NCI-H1436 treated with DMSO at 0.1 percent for 48 hours (cell line): ENCODE measurements at places on chromosomes 2 and 18.

GRCh38 chr2:176268976-176269318 is 295 bp upstream of the MTX2 start:
- no peak for DNase-seq

DNA sequence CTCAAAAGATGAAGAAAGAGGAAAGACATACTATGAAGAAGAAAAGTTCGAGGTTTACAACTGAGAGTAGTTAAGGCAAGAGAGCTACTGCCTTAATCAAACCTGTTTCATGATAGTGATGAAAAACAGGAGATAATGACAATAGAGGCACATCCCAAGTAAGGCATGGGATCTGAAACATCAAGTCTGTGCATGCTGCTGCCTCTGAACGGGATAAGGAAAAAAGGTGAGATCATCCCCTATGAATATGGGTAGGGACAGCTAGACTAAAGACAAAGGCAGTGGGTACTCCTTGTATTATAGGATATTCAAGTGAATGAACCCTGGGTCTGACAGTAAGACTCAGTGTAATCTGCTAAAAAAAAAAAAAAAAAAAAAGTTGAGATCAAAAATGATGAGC is 3.0 kb downstream of the EXOC6B start:
- DNase-seq: no peak

- DNase-seq: no peak
Observed at GRCh38 chr18:8654503-8655451, 45.5 kb downstream of the RAB12 start.

DNA sequence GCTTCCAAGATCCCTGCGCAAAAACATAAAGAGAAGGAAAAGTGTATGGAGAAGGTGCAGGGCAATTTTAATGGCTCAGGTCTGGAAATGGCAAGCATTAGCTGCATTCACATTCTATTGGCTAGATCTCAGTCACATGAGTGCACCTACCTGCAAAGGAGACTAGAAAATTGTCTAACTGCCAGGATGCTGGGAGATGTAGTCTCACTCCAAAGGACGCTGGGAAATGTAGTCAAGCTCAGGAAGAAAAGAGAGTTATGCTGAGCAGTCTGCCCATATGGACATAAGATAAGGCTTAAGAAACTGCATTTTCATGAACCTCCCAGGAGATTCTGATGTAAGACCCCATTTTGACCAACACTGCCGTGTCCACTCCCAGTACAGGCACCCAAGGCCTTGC is 9.5 kb upstream of the KLHL29 start:
- DNase-seq: no peak

GRCh38 chr2:66692521-66693054 is 257.7 kb downstream of the MEIS1 start:
- no peak for DNase-seq

DNA sequence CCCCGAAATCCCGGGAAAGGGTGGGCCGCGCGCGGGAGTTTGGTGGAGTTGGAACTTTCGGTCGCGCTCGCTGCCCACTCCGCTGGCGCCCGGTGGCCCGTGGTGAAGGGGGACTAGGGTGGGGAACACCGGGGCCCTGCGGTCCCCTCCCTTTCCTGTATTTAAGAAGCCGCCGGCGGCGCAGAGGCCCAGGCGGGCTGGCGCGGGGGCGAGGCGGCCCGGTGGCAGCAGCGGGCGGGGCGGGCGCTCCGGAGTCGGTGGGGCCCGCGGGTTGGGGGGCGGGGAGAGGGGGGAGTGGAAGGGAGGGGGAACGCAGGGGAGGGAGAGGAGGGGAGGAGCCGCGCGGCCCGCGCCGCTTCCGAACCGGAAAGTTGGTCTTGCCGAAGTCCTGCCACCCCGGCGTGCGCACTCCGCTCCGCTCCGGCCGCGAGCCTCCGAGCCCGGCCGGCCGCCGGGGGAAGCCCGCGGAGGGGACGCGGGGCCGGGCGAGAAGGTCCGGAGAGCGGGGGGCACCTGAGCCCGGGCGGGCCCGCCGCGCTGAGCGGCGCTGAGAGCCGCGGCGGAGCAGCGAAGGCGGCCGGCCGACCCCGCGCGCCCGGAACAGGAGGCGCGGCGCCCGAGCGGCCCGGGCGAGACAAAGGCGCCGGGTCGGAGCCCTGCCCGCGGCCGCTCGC is 425 bp upstream of the SALL3 start:
- DNase-seq: no peak

DNA sequence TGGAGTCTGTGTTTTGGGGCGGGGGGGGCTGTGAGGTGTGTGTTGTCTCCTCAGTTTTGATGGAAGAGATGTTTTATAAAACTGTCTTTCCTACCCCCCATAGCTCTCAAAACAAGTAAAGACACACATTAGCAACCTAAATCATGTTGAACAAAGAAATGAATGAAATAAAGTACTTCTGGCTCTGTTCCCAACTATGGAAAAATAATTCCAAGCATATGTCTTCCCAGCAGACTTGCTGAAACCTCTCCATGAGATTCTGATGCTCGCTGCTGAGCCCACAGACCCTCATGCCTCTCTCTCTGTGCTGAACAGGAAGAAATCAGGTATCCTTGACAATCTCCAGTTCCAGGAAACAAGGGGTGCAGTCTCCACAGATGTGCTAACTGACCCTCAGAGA is 226.7 kb upstream of the KLHL29 start:
- no peak for DNase-seq

DNA sequence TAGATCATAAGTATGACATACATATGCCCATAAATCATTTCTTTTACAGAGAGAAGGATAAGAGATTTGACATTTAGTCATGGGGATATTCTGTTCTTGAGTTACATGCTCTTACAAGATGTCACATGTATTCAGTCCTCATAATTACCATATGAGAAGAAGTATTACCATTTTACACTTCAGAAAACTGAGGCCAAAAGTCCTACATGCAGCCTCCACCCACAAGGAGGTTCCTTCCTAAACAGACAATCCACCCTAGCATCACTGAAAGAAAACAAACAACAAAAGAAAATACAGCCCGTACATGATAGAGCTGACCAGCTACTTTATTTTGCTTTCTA is 335.1 kb downstream of the SETBP1 start:
- no peak for DNase-seq

DNA sequence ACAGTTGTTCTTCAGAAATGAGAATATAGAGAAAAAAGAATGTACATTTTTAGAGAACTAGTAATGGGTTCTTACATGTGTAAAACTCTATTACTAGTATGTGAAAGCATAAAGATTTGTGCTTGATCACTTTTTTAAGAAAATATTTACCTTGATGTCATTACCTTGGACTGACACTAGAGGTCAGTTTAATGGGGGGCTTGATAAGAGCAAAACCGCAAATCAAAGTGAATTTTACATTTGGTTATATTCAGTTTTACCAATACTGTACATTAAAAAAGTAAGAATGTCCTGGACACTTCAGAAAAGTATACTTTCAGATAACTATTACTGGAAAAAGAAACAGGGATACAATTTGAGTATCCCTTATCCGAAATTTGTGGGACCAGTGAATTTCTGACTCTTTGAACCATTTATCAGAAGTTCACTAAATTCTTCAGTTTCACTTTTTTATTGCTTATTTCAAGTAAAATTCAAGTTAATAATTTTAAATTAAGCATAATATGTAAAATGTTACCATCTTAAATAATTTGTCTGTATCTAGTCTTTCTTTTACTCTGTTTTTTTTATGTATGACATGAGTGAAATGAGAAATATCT is 1149.5 kb downstream of the DSC3 start:
- DNase-seq: no peak

GRCh38 chr2:241007880-241008710 is 9.7 kb downstream of the SNED1 start:
- no peak for DNase-seq

- DNase-seq: no peak
Observed at GRCh38 chr2:1914541-1915165, 170.3 kb upstream of the PXDN start.

DNA sequence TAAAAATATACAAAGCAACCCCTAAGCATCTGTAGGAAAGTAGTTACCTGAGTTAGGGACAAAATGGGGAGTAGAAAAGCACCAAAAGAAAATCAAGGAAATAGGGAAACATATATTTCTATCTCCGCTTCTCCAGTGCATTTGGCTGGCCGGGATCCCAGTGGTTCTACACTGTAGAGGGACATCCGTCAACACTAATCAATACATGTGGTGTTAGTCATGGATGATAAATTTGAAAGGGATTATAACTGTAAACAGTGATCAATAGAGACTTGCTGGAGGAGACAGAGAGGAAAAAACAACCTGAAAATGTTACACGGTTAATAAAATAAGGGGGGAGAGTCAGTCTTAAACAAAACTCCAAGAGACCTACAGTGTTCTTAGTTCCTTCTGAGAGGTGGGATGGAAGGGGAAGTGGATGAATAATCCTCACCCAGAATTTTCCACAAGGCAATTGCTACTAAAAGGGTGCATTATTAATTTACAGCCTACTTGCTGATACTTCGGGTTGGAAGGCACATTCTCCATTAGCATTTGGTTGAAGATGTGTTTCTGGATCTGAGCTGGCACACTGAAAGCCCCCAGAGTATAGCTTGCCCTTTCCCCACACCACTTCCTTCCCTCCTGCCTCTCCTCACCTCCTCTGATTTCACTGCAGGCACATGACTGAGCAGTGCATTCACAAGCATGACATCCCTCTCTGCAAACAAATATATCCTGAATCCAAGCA is 530.0 kb downstream of the BCL11A start:
- no peak for DNase-seq

DNA sequence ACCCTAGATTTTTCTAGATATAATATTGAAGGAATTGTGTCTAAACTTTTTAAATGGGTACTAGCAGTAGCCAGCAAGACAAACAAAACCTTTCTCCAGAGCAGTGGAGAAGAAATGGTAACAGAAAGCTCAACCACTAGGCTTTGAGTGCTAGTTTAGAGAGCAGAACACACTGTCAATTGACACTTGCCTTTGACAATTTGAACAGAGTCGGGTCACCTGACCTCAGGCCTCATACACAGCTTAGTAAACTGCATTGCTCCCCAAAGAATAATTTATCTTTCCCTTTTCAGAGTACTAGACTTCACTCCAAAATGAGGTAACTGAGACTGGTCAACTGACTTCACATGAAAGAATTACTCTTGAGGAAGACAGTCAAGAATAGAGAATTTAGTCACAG is 48.6 kb downstream of the FIGN start:
- DNase-seq: no peak

GRCh38 chr2:178632729-178633128 is 152.5 kb downstream of the PLEKHA3 start:
- no peak for DNase-seq
